ENCODE measurements at places on chromosomes 11 and 22.

- H3K36me3 ChIP-seq: no peaks in the 10 kb centered on the region
- H3K4me1 ChIP-seq: peaks cover 8% of the 10 kb centered on the region
- H3K4me3 ChIP-seq: no peak overlapping the region
- H3K27me3 ChIP-seq: peaks cover 22% of the 10 kb centered on the region
- DNase-seq: no peak
Measured at GRCh38 chr22:25567251-25567675, 2.8 kb downstream of the GRK3 start.

- no peak overlapping the region for H3K27ac ChIP-seq
- H3K4me3 ChIP-seq: no peak overlapping the region
- H3K4me1 ChIP-seq: no peaks in the 10 kb centered on the region
- H3K36me3 ChIP-seq: no peaks in the 10 kb centered on the region
- DNase-seq: no peak
Measured at GRCh38 chr11:34986883-34987520, 70.6 kb downstream of the PDHX start.

DNA sequence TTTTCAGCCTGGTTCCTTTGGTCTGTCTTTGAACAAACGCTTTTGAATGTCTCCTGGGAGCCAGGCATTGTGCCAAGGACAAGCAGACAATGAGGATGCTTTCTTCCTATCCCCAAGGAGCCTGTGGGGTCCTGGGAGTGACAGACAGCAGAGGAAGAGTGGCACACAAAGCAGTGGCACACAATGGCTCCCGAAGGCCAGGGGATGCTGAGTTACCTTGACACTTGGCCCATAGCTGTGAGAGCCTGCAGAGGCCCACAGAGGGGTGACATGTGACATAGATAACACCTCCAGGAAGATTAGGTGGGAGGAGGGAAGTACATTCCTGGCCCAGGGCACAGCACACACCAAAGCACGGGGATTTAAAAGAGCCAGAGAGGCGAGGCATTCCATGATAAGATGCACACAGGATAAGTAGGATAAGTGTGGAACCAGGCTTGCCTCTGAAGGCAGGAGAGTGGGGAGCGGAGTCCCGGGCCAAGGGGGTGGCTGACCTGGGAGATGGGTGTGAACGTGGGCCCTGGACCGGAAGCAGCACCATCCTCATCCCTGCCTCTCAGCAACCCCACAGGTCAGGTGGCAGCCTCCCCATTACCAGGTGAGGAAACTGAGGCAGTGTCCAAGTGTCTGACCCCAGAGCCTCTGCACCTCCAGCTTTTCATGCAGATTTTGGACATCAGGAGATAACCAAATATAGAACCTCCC lies 6.3 kb downstream of the UPB1 start:
- H3K36me3 ChIP-seq: no peaks in the 10 kb centered on the region
- no peak overlapping the region for H3K27ac ChIP-seq
- no peak overlapping the region for H3K4me3 ChIP-seq
- peaks cover 4% of the 10 kb centered on the region for H3K27me3 ChIP-seq

DNA sequence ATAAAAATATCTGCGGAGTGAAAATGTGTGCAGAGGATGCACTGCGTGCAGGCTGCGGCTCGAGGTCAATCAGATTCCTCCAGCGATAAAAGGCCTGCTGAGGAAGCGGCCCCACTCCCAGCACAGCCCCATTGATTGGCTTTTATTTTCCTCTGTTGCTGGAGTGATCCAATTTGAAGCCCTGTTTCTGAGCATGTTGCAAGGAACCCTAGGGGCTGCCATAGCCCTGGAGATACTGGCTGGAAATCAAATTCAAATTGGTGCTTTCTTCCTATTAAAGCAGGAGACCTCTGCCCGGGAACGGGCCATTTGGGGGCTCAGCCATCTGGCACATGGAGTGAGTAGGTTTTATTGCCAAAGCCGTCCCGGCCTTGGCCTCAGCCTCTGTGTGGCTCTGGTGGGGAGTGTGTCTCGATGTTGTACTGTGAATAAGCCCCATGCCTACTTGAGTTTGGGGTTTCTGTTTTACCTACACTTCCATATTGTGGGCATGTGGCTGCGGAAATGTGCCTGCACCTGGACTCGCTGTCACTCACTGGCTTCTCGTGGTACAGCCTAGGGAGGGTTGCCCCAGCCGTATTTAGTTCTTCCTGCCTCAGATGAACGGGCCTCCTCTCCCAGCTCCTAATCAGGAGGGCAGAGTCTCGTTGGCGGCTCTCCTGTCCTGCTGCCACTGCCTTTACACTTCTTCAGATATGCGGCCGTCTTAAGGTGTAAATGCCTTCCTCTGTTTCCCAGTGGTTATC lies 25.6 kb downstream of the PARVB start:
- no peak overlapping the region for H3K4me3 ChIP-seq
- H3K27ac ChIP-seq: no peak overlapping the region
- DNase-seq: no peak
- H3K36me3 ChIP-seq: no peaks in the 10 kb centered on the region
- no peaks in the 10 kb centered on the region for H3K27me3 ChIP-seq

- no peaks in the 10 kb centered on the region for H3K27me3 ChIP-seq
- H3K4me3 ChIP-seq: no peak overlapping the region
- peaks cover 28% of the 10 kb centered on the region for H3K4me1 ChIP-seq
- no peak for DNase-seq
- peak overlapping the region; percentile 58 for H3K27ac ChIP-seq
Measured at GRCh38 chr11:45087900-45088160, 58.6 kb upstream of the PRDM11 start.

DNA sequence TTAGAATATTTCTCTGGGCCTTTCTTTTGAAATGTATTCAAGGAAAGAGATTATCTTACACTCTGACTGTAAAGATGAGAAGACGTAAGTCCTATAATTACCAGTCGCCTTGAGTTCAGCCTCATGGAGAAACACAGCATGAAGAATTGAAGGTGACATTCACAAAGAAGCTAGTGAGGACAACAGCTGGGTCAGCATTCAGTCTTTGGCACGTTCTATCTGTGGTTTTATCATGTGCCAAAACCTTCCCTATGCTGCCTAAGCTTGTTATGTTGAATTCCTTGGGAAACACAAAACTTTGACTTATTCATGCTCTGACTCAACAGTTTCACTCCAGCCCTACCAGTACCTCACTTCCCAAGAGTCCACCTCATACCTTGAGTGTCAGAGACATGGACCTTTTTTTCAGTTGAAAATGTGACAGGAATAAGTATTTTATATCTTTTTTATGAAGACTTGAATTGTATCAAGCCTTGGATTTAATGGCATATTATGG lies 198.8 kb upstream of the KIRREL3 start:
- H3K27ac ChIP-seq: no peak overlapping the region
- no peaks in the 10 kb centered on the region for H3K27me3 ChIP-seq
- no peak for DNase-seq
- no peaks in the 10 kb centered on the region for H3K4me1 ChIP-seq
- no peak overlapping the region for H3K4me3 ChIP-seq
- no peaks in the 10 kb centered on the region for H3K36me3 ChIP-seq

DNA sequence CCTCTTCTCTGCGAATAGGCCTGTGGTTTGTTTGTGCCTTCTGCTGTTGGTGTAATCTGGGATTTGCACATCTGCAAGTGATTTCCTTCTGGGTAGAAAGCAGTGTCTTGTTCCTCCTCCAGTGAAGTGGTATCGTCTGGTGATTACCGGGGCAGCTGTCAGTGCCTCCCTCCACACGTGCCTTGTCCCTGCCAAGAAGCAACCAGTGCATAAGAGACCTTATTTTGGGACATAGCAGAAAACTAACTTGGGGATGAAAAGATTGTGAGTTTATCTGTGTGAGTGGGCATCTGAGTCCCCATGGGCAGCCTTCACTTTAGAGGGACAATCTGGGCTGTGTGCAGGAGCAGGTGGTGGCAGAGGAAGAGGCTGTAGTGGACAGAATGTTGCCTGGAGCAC lies 71.5 kb upstream of the SORL1-AS1 start:
- H3K36me3 ChIP-seq: no peaks in the 10 kb centered on the region
- H3K4me1 ChIP-seq: no peaks in the 10 kb centered on the region
- H3K4me3 ChIP-seq: no peak overlapping the region
- DNase-seq: no peak

- no peak overlapping the region for H3K4me3 ChIP-seq
- H3K36me3 ChIP-seq: no peaks in the 10 kb centered on the region
- H3K4me1 ChIP-seq: no peaks in the 10 kb centered on the region
- DNase-seq: no peak
- H3K27ac ChIP-seq: no peak overlapping the region
Measured at GRCh38 chr11:2584434-2584811, 115.4 kb downstream of the KCNQ1OT1 start.

DNA sequence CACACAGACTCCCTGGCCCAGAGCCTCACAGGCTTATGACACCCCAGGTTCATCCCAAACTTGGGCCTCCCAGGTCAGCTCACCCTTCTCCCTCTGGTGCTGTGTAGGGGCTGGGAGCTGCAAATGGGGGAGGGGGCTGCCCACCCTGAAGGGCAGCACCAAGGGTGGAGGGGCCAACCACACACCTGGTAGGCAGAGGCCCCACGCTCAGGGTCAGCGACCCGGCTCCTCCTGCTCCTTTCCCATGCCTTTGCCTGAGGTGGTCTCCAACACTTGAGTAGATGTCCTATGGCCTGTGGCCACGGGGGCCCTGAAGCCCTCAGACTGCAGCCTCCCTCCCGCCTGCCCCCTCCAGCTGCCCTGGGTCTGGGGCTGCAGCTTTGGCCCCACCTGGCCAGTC lies 3.4 kb downstream of the DGCR6 start:
- no peaks in the 10 kb centered on the region for H3K27me3 ChIP-seq
- no peak overlapping the region for H3K27ac ChIP-seq
- no peak for DNase-seq
- no peaks in the 10 kb centered on the region for H3K36me3 ChIP-seq

DNA sequence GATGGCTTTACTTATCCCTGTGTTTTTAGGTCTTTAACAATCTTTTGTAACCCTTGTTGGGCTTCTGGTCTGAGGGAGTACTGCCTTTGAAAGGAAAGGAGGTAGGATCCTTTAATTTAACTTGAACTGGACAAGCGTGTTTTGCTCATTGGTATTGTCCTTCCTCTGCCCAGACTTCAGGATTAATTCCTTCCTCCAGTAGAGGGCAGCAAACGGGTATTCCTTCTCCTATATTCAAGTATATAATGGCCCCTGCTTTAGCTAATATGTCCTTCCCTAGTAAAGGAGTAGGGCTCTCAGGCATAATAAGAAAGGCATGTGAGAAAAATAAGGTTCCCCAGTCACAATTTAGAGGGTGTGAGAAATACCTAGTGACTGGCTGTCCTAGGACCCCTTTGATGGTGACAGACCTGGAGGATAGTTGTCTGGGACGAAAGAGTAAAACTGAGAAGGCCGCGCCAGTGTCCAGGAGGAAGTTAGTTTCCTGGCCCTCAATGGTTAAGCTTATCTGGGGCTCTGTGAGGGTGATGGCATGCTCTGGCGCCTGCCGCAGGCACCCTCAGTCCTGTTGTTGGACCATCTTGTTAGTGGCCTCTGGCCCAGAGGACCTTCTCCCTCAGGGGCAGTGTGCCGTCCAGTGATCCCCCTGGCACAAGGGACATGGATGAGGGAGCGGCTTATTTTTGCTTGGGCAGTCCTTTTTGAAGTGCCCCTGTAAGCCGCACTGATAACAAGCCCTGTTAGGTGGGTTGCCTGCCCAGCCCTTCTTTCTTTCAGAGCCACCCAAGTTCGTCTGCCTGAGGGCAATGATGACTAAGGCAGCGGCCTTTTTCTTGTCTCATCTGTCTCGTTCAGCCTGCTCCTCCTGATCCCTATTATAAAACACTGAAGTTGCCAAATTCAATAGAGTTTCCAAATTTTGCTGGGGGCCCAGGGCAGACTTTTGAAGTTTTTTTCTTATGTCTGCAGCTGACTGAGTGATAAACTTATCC lies 51.8 kb downstream of the C11orf71 start:
- H3K27me3 ChIP-seq: no peaks in the 10 kb centered on the region
- H3K27ac ChIP-seq: peak overlapping the region; percentile 67
- H3K4me1 ChIP-seq: peaks cover 30% of the 10 kb centered on the region
- no peak overlapping the region for H3K4me3 ChIP-seq

DNA sequence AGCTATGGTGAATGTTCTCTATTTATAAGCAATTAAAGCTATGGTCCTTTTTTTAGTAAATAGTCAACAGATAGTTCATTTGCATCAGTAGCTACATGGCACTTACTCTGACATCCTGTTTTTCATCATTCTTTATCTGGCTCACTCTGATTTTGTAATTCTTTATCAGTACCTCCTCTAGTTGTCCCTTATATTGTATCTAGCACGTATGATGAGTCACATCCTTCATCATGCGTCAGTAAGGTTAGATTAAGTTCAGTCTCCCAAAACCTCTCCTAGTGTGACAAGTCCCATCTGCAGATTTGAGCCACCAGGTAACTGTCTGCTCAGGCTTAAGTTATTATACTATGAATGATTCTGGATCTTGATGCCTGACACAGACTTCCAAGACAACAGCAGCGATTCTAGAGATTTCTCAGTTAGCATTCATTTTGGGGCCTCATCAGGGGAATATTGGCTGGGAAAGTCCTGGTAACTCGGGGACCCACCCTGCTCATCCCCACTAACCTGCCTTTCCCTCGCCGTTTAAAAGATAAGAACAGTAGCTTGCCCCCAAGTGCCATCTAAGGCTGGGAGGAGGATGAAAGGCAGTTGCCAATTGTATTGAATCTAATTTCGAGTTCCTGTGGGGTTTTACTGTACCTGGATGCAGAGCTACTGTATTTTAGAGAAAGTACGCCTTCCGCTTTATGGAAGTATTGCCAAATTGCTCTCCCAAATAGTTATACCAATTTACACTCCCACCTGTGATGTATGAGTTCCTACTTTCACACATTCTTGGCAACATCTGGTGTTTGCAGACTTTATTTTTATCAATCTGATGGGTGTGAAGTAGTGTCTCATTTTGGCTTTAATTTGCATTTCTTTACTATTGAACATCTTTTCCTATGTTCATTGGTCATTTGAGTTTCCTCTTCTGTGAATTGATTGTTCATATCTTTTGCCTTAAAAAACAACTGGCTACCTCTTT lies 55.9 kb downstream of the ZC3H12C start:
- no peaks in the 10 kb centered on the region for H3K4me1 ChIP-seq
- no peaks in the 10 kb centered on the region for H3K36me3 ChIP-seq
- no peak for DNase-seq

- no peaks in the 10 kb centered on the region for H3K36me3 ChIP-seq
- no peak overlapping the region for H3K4me3 ChIP-seq
- H3K27me3 ChIP-seq: no peaks in the 10 kb centered on the region
- no peak for DNase-seq
Measured at GRCh38 chr11:12375720-12376119, 1.7 kb upstream of the PARVA start.

GRCh38 chr22:24834845-24835570 lies 29.0 kb downstream of the SGSM1 start:
- peaks cover 10% of the 10 kb centered on the region for H3K27me3 ChIP-seq
- no peak overlapping the region for H3K4me3 ChIP-seq
- no peak for DNase-seq
- no peaks in the 10 kb centered on the region for H3K36me3 ChIP-seq

DNA sequence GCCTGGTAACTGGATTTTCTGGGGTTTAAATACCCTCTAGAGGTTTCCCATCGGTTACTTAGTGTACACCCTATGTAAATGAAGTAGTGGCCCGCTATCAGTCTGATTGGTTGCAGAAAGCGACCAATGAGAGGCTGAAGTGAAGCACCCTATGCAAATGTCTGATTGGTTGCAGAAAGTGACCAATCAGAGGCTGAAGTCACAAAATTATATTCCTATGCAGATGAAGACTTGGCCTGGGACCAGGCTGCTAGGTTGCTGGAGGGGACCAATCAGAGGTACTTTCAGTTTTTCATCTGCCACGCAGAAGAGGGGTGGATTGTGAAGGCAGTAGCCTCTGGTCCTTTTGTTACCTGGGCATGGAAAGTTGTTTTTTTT lies 134.8 kb downstream of the TBC1D22A start:
- H3K27ac ChIP-seq: no peak overlapping the region
- peaks cover 23% of the 10 kb centered on the region for H3K4me1 ChIP-seq
- peaks cover 54% of the 10 kb centered on the region for H3K36me3 ChIP-seq
- DNase-seq: no peak
- no peak overlapping the region for H3K4me3 ChIP-seq

GRCh38 chr22:46933040-46933930 lies 170.8 kb downstream of the TBC1D22A start:
- no peak overlapping the region for H3K27ac ChIP-seq
- peaks cover 19% of the 10 kb centered on the region for H3K4me1 ChIP-seq
- no peak overlapping the region for H3K4me3 ChIP-seq
- H3K36me3 ChIP-seq: no peaks in the 10 kb centered on the region

All from esophagus squamous epithelium (tissue), 5 donors.